ENCODE measurements at places on chromosomes 13 and 19.
A peak's percentile ranks its signal among the peaks of the same experiment; 100 is the strongest.

- peak; percentile 40 for DNase-seq
Measured at GRCh38 chr13:42484386-42484785, 89.6 kb upstream of the TNFSF11 start.

DNA sequence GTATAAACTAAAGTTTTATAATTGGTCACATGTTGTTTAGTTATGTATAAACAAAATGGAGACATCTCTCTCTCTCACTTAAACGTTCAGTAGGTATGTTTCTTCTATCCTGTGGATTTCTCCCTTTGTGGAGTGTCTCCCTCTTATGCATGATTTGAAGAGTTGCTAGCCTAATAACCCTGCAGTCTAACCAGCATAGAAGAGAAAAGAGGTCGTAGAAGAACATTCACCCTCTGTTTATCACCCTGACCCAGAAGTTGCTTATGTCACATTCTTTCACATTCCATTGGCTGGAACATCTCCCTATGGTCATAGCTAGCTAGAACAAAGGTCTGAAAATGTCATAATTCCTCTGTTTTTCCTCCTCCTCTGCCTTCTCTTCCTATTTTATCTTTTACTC is 176.8 kb upstream of the PCDH20 start:
- no peak for DNase-seq

DNA sequence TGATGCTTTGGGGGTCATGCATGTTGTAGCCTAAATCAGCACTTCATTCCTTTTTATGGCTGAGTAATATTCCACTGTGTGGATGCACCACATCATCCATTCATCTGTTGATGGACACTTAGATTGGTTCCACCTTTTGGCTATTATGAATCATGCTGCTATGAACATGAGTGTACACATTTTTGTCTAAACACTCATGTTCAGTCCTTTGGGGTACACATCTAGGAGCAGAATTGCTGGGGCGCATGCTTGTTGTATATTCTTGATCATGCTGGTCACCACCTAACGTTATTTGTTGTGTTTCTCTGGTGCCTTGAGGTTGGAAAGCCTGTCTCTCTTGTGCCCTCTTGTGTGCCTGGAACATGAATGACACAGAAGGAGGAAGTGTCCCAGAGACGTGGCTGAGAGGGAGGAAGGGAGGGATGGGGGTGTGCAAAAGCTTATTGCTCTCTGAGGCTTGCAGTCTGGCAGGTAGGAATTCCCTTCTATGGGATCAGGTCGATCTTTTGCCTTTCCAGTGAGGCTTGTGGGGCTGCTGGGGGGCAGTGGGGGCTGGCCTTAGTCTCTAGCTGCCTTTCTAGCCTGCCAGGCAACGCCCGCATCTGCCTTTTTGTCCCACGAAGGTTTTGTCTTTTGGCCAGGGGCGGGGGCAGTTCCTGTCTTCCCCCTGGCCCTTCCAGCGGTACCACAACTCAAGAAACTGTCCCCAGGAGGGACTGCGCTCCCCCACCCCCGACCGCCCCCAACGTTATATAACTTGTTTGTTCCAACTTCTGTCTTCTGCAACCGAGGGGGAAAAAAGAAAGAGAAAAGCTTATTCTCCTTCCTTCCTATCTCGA is 7.6 kb downstream of the KLHL26 start:
- DNase-seq: no peak

DNA sequence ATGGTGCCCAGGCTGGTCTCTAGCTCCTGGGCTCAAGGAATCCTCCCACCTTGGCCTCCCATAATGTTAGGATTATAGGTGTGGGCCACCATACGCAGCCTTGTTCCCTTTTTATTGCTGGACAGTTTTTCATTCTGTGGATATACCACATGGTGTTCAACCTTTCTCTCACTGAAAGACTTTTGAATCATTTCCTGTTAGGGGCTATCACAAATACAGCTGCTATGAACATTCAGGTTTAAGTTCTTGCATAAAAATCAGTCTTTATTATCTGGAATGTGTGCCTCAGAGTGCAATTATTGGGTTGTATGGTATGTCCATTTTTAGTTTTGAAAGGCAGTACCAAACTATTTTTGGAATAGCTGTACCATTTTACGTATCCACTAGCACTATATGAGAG is 647.2 kb downstream of the LIG4 start:
- DNase-seq: no peak

DNA sequence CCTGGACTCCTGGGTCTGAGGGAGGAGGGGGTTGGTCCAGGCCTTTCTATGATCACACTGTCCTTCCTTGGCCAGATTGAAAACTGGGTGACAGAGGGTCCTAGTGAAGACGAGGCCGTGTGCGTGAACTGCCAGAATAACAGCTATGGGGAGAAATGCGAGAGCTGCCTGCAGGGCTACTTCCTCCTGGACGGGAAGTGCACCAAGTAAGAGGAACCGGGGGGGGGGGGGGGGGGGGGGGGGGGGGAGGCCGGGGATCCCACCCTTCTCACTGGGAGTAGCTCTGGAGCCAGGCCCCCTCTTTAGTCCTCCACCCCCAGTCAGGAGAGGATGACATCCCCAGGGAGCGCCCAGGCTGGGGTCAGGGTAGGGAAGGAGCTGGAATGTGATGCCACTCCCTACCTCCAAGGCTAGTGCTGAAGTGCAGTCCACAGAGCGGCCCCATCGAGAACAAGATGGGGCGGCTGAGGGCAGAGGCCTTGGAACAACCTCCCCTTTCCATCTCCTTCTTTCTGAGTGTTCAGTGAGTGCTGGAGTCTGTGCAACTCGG is 19.4 kb downstream of the CNFN start:
- peak; percentile 72 for DNase-seq

DNA sequence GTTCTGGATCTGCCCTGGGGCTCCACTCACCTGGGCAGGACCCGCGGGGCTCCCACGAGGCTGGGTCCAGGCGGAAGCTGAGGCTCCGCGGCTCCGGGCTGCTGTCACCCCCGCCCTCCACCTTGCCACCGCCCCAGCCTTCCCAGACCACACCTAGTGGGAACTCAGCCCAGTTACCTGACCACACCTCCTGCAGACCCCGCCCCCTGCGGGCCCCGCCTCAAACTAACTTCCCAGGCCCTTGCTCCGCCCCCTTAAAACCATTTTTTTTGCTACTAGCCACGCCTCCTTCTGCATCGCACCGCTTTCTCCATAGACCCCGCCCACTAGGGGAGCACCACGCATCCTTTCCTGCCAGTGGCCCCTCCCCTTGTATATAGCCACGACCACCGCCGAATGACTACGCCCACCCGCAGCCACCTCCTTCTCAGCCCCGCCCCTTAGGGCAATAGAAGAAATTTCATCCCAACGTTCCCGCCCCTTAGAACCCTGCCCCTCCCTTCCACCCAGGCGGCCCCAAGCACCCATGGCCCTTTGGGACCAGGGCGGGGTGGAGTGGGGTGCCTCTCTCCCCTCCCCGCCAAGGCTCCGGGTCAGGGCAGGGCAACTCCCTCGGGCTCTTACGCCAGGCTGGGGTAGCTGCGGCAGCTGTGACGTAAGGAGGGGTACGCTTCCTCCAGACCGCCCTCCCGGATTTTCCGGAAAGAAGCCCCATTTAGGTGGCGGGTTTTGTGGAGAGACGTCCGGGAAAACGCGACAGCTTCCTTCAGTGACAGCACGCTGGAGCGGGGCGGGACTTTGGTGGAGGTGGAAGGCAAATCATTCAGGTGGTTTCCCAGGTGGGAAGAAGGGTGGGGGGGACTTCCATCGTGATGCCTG is at the start of gene SH2D3A:
Gene SH2D3A, minus strand, starts transcription at position 79 of the 879 bp plus-strand sequence. CDS start 3,687 bp downstream, outside the sequence.
- DNase-seq: peak; percentile 34

- DNase-seq: peak; percentile 32
Measured at GRCh38 chr13:90443268-90443667, 904.2 kb upstream of the MIR17HG start.

Data from fibroblast of lung (primary cell).